Activated CD4-positive, alpha-beta T cell treated with anti-CD3 and anti-CD28 coated beads for 24 hours (primary cell): ENCODE measurements at places on chromosomes 13 and 19.

GRCh38 chr19:12555456-12555930 is 4.2 kb upstream of the ZNF564 start:
- no peak for DNase-seq

GRCh38 chr13:67538906-67539305 is 308.8 kb upstream of the PCDH9 start:
- no peak for DNase-seq

DNA sequence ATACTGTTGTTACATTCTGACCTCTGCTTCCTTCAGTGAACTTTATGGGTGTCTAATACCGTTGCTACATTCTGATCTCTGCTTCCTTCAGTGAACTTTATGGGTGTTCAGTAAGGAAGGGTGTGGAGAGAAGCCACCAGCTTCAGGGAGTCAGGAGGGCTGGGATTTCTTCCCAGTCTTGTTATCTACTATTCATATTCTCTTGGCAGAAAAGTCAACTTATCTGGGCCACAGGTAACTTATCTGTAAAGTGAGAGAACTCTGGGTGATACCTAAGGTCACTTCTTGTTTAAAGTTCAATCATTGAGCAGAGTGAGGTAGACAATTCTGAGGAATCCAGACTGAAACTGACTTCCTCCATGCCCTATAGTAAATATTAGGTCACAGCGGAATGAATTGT is 71.2 kb upstream of the STK24 start:
- DNase-seq: no peak

GRCh38 chr19:5321851-5322681 is 18.5 kb downstream of the PTPRS start:
- no peak for DNase-seq

DNA sequence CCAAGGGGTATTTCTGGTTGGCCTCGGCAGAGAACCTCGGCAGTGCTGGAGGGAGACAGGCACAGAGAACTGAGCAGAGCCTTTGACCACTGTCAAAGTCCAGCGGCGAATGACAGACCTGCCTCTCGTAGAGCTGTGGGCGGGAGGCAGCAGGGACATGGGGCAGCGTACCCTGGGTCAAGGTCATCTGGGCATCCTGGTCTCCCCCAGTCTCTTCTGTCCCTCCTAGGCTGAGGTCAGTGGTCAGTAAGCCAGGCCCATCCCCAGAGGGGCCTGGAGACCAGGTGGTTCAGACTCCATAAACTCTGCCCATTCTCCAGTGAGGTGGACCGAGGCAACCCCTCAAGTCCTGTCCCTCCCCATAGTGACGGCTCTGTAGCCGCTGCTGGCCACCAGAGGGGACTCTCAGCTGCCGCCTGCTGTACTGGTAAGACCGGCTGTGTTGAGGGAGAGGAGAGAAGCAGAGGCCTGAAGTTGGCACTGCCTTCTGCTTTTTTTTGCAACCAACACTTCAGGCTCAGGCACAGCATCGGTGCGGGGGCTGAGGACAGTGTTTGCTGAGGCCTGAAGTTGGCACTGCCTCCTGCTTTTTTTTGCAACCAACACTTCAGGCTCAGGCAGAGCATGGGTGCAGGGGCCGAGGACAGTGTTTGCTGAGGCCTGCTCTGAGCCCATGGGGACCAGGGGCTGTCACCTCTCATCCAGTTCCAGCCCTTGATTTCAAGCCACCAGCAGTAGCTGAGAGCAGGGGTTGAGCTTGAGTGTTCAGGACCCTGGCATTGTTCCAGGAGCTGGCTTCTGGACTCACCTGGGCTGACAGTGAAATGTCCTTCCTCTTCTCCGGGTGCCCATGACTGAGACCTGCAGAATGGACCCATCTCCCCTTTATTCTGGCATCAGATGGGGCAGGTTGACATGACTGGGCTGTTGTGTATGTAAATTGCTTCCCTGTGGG is at the start of gene PGLYRP2:
TSS of gene PGLYRP2 (minus strand) at position 111 of the 955 bp plus-strand sequence. CDS start 130 bp downstream, outside the sequence.
- DNase-seq: no peak

- DNase-seq: no peak
Measured at GRCh38 chr13:97537110-97537509, 103.1 kb downstream of the RAP2A start.

DNA sequence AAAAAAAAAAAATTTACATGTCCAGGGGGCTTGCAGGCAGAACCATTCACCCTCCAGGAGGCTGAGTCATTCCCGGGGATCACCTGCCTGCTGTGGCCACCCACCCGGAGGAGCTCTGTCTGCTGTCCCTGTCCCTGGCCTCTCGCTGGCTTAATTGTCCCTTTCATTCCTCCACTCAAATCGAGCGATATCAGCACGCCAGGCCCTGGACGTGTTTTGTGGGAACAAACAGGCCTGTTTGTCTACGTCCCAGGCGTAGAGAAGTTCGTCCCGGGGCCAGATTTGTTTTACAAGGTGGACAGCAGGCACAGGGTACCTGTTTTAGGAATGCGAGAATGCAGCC is 21.2 kb downstream of the SULT2B1 start:
- DNase-seq: no peak

DNA sequence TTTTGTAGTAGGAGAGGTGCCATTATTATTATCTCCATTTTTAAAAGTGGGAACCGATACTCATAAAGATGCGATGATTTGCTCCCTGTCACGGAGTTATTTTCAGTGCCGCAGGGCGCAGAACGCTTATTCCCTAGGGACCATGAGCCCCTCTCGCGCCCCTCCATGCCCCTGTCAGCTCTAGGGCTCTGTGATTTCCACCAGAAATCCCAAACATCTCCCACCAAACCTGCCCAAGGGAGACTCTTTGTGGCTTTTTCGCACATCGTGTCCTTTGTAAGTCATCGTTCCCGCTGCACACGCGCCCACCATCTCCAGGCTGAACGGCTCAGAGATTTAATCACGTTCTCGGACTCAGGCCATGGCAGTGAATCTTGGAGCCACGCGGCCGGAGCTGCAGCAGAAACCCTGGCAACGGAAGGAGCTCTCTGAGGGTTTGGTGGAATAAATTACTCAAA is 105.1 kb downstream of the DNAJC15 start:
- no peak for DNase-seq
